ENCODE measurements at places on chromosomes 5 and 9. TPM values are rescaled to one million over a fixed set of nuclear protein-coding genes. Genes with fewer than 3 reads are reported as not detected.

- DNase-seq: no peak
Observed at GRCh38 chr9:137813167-137813566, 64.4 kb upstream of the CACNA1B start.

GRCh38 chr9:114777821-114778609 is 27.8 kb downstream of the TNFSF15 start:
- peak; percentile 60 for DNase-seq

- no peak for DNase-seq
Observed at GRCh38 chr5:94856257-94856800, 237.9 kb downstream of the SLF1 start.

DNA sequence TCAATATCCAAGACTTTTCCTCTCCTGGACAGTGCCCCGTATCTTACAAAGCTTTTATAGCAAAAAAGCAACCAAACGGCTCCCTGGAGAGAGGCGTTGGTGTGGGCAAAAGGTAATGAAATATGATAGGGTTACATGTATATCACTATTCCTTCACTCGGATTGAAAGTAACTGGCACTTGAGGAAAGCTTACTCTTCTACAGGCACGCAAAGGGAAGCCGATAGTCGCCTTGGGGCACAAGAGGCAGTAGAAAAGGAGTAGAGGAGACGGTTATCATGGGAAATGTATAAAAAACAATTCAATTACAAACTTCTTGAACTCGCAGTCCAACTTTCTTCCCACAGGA is 1.1 kb downstream of the DIAPH1 start:
- DNase-seq: no peak

DNA sequence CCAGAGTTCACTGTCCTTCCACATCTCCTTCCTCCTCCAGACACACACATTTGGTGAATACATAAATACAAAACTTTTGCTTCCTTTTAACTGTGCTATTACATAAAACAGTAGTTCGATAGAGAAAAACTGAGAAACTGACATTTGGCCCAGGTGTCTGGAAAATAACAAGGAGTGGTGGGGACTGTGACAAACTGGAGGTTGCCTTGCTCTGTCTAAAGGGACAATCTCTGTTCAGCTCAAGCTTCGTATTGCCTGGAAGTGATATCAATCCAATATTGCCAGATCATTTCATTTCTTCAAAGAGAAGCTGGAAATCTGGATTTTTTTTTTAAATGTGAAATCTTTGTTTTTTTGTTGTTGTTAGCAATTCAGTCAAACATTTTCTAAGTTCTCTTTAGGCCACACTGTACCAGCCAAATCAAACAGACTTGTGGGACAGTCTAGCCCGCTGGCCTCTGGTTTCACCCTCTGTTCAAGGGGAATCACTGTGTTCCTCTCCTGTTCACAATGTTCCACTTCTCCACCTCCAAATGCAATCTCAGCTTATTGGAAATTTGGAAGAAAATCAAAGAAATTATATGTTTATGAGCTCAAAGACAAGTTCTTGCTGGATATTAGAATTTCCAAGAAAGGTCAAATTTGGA is 612.5 kb downstream of the KIF4B start:
- no peak for DNase-seq

GRCh38 chr5:20536341-20536740 is 548.3 kb upstream of the CDH18 start:
- no peak for DNase-seq

DNA sequence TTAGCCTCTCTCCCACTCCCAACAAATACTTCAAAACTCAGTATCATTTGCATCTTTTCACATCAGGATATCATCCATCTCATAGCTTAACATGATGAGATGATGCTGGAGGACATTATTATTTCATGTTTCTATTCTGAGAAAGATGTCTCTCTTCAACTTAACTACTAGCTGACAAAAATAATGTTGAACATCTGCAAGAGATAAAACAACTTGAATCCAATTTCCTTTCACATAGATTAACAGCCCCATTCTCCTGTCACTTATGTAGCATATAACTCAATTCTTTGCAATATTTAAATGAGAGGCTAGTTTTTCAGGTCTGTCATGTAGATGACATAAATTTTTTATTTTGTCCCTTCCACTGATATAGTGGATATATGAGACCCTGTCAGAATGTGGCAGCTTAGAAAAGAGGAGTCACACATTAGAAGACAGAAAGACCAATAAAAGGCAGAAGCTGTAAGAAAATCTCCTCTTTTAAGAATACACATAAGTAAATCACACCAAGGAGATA is 239.2 kb upstream of the KIF2A start:
- DNase-seq: no peak

SLC38A9 gene
- 29.0 TPM for total RNA-seq

PCSK1 gene
- total RNA-seq: 8.7 TPM

DNA sequence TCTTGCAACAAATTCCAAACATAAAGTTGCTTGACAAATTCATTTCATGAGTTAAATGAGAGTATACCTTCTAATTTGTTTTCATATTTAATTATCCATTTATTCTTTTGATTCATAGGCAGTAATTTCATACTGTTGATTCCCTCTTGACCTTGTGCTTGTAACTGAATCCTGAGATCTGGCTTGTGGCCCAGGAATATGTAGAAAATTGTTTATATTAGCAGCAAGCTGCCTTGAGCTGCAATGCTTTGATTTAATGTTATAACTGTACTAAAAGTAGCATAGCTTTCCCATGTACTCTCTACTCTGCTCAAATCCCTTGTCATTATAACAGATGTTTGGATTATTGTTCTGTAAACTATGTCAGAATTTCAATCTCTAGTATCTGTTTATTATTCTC is 780.7 kb downstream of the NR2F1-AS1 start:
- peak; percentile 60 for DNase-seq

DNA sequence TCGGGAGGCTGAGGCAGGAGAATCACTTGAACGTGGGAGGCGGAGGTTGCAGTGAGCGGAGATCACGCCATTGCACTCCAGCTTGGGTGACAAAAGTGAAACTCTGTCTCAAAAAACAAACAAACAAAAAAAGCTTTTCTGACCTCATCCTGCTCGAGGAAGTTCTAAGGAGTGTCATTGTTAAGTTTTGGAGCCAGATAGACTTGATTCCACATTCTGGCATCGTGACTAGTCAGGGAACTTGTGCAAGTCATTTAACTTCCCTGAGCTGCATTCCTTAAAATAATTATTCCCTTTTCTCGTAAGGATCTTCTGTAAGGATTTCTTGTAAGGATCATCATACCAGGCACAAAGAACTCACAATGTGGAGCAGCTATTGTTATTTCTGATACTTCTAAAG is 26.2 kb downstream of the SNX24 start:
- DNase-seq: no peak

DNA sequence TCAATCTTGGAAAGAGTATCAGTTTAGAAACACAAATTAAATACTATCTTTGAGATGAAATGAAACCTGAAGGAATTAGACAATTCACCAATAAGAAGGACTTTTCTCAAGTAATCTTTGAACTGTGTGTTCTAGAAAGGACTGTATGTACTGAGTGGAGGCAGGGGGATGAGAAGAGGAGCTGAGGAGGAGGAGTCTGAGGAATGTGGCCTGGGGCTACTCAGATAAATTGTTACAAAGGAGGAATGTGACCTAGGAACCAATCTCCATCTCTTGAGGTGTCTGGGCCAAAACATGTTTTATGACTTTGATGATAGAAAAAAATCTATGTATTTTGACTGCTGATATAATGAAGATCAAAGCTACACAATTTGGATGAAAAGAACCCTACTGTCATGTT is 124.3 kb upstream of the ANKRD55 start:
- no peak for DNase-seq

DNA sequence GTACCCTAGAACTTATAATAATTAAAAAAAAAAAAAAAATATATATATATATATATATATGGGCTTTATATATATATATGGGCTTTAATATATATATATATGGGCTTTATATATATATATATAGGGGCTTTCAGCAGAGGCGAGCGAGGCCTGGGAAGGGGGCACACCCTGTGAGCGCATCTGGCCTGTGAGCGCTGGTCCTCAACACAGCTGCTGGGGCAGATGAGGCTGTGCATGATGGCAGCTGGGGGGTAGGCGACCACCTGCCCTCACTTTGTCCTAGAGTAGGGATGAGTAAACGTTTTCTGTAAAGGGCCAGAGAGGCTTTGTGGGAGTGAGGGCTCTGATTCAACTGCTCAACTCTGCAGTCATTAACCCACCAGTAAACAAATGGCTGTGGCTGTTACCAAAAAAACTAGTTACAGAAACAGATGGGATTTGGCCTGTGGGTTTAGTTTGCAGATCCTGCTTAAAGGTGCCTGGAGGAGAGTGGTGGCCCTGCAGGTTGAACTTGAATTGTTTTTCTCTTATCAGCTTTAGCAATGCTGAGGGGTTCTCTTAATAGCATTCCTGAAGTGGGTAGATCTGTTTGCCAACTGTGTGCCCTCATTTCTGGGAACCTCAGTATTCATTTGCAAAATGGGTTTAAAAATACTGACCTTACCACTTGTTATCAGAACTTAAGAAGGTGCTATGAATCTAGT is 88.1 kb upstream of the EPB41L4B start:
- no peak for DNase-seq

DNA sequence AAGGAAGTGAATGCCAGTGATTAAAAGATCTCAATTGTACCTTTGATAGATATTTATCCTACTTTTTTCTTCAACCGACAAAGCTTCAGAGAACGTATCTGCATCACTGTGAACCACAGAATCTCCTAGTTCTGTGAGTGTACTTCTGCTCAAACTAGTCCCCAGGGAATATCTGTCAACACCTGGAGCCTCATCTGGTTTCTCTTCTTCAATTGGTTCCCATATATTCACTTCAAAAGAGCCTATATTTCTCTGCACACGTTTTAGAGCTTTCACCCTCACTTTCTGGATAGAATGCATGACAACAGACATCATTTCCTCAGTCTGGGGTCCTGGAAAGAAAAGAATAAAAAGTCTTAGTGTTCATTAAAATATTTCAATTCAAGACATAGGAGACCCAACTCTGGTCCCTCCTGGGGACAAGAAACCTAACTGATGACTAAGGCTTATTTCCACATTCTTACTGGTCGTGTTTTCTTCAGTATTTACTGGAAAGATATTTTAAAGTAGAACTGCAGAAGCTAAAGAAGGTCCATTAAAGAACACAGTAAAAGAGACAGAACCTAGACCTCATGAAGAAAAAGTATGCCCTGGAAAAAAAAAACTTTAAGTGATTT is 64.3 kb downstream of the CPLANE1 start:
- no peak for DNase-seq

ERMP1 gene
- total RNA-seq: 20.1 TPM

Data from endothelial cell of umbilical vein (primary cell).